ENCODE measurements at places on chromosomes 7 and 10. TPM values are rescaled to one million over a fixed set of nuclear protein-coding genes. Genes with fewer than 3 reads are reported as not detected.

STEAP2 gene
- total RNA-seq: not detected

HGF gene
- not detected for total RNA-seq

ANKRD30A gene
- total RNA-seq: not detected

DEPP1 gene
- not detected for total RNA-seq

NEUROG3 gene
- not detected for total RNA-seq

GBF1 gene
- 30.9 TPM for total RNA-seq

ZPBP gene
- not detected for total RNA-seq

TFR2 gene
- 1.7 TPM for total RNA-seq

CDH23 gene
- 4.6 TPM for total RNA-seq

TMEM26 gene
- not detected for total RNA-seq

EPDR1 gene
- total RNA-seq: not detected

CYP2E1 gene
- total RNA-seq: 1.6 TPM

NDUFB2 gene
- total RNA-seq: 73.7 TPM

HECW1 gene
- total RNA-seq: not detected

PRKCQ gene
- total RNA-seq: 43.4 TPM

IRF5 gene
- total RNA-seq: 1.7 TPM

GPR146 gene
- 13.7 TPM for total RNA-seq

SNCG gene
- total RNA-seq: not detected

TMEM178B gene
- not detected for total RNA-seq

RADIL gene
- not detected for total RNA-seq

OPN4 gene
- not detected for total RNA-seq

UBE2D1 gene
- 7.8 TPM for total RNA-seq

Measured in CD4-positive, alpha-beta T cell (primary cell).